Stimulated activated naive CD8-positive, alpha-beta T cell treated with anti-CD3 and anti-CD28 coated beads, Interleukin-15, Interleukin-2, amounts not matched to agents 100 U/mL and 50 U/mL, for 24 hours (primary cell): ENCODE measurements at places on chromosomes 2 and 18.

DNA sequence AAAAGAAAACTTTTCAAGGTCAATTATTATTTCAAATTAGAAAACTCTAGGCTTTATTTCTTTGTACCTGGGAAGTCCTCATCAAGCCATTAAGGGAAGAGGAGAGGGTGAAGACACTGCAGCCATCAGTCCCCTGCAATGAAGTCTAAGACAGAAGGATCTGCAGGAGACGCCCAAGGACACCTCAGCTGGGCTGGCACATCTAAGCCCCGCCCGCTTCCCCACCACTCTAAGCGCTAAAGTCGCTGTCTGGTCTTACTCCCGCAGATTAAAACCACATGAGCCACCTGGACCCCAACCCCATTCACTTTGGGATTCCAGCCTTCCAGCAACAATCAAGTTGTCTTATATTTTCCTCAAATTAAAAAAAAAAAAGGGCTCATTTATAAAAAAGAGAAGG lies 104.4 kb downstream of the AFF3 start:
- no peak for DNase-seq

- DNase-seq, result no peak
Observed at GRCh38 chr2:166651080-166651675, 157.1 kb upstream of the SCN7A start.

DNA sequence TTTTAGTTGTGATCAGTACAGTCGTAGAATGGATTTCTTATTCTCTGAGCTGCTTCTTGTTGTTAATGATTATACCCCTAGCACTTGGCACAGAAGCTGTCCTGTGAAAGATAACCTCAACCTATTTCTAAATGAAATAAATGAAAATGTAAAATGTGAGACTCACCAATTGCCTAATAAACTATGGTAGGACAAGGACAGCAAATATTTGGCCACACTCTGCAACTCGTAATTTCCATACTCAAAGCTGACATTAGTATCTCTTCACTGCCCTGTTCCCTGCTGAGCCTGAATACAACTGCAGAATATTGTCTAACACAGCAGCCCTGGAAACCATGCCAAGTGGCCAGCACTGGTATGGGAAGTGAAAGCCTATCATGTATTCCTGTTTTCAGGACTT lies 34.5 kb downstream of the TMEM182 start:
- no peak for DNase-seq

GRCh38 chr18:79552140-79552631 lies 127.4 kb upstream of the CTDP1 start:
- DNase-seq, result no peak

GRCh38 chr2:19048593-19049266 lies 309.7 kb downstream of the OSR1 start:
- no peak for DNase-seq
